HTR-8/SVneo (cell line): ENCODE measurements at places on chromosomes 11 and 22.

DNA sequence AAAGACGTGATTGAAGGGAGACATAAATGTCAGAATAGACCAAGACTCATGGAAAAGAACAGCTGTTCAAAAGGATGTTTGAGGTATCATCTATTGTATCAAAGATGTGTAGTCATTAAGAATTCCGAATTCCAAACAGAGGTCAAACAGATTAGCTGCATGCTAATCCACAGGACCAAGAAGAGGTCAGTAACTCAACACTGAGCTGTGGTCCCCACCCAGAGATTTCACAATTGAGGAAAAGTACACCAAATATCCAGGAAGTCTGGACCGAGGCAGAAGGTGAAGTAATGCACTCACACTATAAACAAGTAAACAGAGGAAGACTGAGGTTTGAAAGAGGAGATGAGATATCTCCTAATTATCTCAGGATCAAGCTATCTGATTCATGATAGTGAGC is 29.6 kb upstream of the OR5P2 start:
- DNase-seq, result no peak

GRCh38 chr11:93159721-93160120 is 38.1 kb downstream of the SLC36A4 start:
- DNase-seq, result no peak

GRCh38 chr11:118216621-118217481 is 8.0 kb downstream of the JAML start:
- no peak for DNase-seq

- no peak for DNase-seq
Measured at GRCh38 chr11:84922836-84923235, 704.3 kb downstream of the DLG2 start.

GRCh38 chr22:29300467-29300806 is 6.0 kb upstream of the GAS2L1 start:
- DNase-seq, result no peak

DNA sequence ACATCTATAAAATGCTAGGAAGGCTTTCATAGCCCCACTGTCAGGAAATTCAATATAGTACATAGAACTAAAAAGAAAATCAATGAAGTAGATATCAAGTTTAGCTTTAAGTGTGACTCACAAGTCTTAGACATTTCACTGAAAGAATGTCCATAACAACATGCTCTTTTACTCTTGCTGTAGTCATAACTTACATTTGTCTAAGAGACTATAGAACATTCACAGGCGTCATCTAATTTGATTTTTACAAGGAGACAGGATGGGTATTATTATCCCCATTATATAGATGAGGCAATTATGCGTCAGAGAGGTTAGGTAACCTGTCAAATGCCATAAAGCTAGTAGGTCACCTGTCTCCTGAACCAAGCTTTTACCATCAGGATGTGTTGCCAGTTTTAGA is 36.9 kb downstream of the BDNF start:
- DNase-seq, result no peak

- DNase-seq, result peak; percentile 57
Measured at GRCh38 chr11:74749127-74749964, 697 bp downstream of the RNF169 start.

DNA sequence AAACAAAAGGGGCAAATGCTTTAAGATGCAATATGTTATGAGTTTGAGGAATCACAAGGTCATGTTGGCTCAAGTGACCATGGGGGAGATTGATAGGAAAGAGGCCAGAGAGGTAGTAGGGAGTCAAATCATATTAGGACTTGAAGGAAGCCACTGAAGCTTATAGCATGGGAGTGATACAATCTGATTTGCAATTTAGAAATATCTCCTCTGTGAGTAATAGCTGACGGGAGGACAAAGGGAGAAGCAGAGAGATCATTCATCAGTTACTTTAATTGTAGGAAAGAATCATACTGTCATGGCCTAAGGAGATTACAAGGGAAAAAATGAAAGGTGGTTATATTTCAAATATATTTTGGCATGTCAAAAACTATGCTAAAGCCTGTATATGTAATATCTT is 793.6 kb upstream of the RAG2 start:
- no peak for DNase-seq

DNA sequence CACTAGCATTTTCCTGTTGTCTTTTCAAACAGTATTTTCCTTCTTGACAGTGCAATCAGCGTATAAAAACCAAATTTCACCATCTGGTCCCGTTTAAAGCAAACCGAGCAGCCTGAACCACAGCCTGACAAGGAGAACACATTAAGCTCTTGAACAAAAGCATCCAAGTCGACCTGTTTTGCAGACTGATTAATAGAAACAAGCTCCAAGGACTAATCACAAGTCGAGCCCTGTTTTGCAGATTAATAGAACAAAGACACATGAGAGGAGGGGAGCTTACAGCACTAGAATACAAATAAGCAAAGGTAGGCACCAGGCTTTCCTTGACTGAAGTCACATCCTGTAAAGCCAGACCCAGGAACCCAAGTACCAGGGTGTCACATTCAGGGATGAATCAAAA is 104.8 kb downstream of the MPPED2 start:
- DNase-seq, result no peak

DNA sequence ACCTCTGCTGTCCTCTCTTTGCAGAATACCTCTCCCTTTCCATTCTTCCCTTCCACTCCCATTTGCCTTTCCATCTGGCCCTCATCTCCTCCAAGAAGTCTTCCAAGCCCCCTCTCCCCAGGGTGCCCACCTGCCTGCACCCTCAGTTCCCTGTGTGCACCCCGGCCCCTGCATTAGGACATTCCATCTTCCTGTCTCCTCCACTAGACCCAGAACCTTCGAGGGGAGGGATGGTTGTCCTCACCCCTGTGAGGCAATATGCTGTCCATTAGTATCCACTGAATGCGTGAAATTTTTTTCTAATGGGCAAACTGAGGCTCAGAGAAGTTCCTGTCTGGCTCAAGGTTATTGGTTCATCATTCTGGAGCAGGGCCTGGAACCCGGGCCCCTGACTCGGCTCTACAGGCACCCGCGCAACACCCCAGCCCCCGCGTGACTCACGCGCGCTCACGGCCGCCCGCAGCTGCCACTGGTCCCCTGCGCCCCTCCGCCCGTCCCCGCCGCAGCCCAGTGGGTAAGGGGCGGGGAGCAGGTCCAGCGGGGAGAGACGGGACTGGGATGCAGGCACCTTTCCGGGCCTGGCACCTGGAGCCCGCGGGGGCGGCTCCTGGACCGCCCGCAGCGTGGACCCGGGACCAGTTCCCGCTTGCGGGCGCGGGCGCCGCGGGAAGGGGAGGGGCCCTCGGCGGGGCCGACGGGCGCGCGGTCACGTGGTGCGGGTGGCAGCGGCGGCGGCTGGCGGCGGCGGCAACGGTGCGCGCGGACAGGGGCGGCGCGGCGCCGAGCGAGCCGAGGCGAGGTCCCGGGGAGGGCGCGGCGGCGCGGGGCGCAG is 7.0 kb downstream of the SEPTIN3 start:
- DNase-seq, result peak; percentile 22

DNA sequence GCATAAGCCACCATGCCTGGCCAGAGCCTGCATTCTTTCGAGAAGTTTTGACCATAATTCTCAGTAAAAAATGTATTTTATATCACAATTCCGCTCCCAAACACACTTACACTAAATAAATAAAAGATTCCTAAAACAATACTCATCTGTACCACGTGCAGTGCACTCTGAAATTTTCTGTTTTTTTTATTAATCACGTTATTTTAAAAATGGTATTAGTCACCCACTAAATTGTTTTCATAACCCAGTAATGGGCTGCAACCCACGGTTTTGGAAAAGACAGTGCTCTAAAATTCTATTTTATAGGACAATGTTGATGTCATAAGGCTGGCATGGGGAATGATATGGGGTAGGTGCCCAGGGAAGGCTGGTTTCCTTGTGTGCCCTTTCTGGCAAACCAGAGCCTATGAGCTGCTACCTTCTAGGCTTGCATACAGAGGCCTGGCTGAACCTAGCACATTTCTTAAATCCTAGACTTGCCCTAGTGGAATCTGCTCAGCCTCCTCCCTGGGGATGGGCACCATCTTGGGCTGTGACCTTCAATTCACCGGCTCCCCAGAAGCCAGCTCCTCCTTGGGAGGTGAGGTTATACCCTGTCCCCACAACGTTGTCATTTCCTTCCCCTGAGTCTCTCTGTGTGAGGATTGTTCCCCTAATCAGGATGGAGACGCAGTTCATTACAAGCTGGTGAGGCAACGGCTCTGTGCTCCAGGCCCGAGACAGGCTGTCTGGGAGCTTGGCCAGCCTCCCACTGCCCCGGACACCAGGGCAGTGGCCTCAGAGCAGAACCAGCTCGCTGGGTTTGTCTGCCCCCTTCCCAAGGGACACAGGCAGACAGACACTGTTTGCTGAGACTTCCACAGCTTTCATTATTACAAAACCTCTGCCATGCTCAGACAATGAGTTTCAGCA is 116.5 kb upstream of the NAV2 start:
- DNase-seq, result peak; percentile 66

DNA sequence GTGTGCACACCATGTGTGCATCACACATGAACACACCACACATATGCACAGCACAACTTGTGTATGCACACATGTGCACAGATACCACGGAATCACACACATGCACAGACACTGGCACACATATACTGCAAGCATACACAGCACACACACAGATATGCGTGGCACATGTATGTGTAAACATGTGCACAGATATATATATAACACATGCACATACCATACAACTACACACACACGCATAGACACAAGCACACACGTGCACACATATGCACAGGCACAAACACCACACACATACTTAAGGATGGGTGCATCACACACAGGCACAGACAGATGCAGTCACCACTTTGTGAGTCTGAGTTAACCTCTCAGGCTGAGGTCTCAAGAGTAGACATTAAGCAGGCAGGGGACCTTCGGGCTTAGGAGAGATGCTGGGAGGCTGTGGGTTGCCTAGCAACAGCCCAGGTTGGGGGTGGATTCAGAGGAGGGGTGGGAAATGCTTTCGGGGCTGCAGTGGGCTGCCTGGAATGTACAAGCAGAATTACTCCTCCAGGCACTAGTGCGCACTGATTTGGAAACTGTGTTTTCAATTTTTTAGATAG is 82.9 kb downstream of the MYO18B start:
- DNase-seq, result no peak

GRCh38 chr11:64409707-64410403 is 50.9 kb downstream of the RPS6KA4 start:
- no peak for DNase-seq

DNA sequence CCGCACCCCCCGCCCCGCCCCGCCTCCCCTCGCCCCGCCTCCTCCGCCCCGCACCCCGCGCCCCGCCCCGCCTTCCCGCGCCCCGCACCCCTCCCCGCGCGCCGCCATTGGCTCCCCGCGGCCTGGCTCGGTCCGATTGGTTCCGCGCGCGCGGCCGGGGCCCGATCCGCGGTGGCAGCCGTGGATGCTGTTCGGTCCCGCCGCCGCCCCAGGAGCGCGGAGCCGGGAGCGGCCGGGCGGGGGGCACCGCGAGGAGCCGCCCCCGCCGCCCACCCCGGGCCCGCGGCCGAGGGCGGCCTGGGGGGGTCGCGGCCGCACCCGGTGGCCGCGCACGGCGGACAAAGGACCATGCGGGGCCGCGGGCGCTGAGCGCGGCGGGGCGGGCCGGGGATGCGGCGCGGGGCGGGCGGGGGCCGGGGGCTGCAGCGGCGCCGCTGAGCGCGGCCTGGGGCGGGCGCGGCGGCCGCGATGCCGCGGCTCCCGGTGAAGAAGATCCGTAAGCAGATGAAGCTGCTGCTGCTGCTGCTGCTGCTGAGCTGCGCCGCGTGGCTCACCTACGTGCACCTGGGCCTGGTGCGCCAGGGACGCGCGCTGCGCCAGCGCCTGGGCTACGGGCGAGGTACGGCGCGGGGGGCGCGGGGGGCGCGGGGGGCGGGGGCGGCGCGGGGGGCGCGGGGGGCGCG is at the start of gene B4GALNT4:
B4GALNT4 (plus strand) TSS at position 164 of the 683 bp plus-strand sequence; CDS start at position 469, 305 bp downstream.
- DNase-seq, result no peak

DNA sequence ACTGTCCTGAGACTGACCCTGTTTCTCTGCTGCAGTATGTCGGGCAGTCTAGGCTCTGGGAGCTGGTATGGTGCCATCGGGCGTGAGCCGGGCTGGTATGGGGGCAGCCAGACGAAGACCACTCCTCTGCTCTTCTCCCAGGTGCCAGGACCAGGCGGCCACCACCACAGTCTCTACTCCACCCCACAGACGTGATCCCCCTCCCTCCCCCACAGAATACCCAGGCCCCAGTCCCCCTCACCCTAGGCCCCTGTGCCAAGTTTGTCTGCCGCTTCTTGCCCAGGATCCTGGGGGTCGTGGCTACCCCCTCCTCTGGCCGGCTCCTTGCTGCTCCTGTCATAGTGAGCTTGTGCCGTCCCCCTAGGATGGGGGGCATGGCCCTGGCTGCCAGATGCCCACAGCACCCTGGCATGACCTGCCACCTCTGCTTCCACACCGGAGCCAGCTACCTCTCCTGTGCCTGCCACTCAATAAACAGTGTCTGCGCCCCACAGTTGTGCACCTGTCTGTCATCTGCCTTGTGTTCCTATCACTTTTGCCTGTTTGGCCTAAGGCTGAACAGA is 2.0 kb upstream of the KCNK4 start:
- DNase-seq, result no peak

DNA sequence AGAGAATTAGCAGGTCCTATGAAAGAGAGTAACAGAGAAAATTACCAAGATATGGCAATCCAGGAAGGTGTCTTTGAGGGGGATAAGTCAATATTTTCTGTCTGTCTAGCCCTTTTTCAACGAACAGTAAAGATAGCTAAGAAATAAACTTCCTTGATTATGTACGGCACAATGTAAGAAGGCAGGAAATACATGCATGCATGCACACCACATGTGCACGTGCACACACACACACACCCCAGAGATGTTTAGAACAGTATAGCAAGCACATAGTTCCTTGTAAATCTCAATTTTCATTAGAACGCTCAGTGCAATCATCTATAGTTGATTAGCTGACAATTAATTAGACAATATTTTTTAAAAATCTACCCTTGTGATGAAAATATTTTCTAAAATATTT is 74.7 kb downstream of the MPPED2 start:
- no peak for DNase-seq

DNA sequence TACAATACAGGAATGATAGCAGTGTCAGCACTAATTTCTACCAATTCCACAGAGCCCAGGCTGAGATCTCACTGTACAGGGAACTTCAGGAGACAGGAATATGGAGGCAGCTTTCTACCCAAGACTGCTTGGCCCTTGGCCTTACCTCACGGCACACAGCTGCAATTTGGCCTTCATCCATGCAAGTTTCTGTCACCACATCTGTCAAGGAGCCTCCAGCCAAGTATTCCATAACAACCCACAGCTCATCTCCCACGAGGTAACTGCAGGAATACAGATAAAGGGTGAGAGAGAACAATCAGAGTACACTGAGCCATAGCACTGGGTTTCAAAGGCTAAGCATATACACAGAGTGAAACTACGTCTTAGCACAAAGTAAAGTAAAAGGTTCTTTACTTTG is 39.0 kb upstream of the GDPD4 start:
- no peak for DNase-seq
